ENCODE measurements at places on chromosomes 12 and 14. TPM values are rescaled to one million over a fixed set of nuclear protein-coding genes. Genes with fewer than 3 reads are reported as not detected.

The DPPA3 gene
- polyA plus RNA-seq, result not detected

The KERA gene
- not detected for polyA plus RNA-seq

The BEGAIN gene
- polyA plus RNA-seq, result 0.74 TPM

The LAG3 gene
- polyA plus RNA-seq, result not detected

The ZC2HC1C gene
- polyA plus RNA-seq, result 2.0 TPM

All from Purkinje cell (primary cell).